ENCODE measurements at places on chromosomes 16 and 17. TPM values are rescaled to one million over a fixed set of nuclear protein-coding genes. Genes with fewer than 3 reads are reported as not detected.

DNA sequence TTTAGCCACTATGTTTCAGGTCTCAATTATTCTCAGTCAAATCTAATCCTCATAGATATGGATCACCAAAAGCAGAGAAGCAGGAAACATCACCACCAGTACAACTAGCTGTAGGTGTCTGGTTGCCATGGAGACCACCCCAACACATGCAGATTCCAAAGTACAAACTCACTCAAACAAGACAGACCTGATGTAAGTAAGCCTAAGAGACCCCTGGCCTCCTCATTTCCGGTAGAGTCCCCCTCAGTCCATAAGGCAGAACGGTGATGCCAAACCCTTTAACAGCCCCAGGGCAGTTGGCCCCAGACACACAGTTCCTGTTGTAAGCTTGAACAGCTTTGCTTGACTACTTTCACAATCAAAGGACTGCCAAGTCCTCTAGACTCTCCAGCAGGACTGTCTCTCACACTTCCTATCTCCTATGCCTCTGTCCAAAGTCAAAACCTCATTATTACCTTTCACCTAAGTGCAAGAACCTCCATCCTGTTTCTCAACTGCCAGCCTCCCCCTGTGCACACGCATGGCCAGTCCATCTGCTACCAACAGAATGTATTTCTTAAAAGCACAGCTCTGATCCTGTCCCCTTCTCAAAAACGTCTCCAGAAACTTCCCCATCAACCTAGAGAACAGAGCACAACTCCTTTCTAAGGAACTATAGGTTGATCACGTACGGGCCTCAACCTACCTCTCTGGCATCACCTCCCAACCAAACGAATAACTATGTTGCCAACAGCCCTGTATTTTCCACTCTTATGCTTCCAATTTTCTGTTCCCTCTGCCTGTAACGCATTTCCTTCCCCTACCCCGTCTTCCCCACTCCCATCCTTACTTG, 23.9 kb downstream of the SLC39A11 start:
- DNase-seq = peak; percentile 88

DNA sequence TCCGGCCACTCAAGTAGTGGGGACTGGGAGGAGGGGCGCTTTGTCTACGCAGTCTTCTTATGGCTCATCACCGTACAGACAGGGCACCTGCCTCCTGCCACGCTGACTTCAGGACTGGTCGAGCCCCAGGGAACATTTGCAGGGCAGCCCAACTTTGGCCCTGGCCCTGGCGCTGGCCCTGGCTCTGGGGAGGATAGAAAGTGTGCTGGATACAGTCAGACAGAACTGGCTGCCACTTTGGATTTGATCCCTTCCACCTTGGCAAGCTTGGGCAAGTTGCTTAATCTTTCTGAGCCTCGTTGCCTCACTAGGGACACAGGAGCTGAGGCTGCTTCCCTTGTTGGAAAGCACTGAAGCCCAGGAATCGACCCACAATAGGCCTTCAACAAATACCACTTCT, 13.6 kb downstream of the LGALS9 start:
- no peak for DNase-seq

DNA sequence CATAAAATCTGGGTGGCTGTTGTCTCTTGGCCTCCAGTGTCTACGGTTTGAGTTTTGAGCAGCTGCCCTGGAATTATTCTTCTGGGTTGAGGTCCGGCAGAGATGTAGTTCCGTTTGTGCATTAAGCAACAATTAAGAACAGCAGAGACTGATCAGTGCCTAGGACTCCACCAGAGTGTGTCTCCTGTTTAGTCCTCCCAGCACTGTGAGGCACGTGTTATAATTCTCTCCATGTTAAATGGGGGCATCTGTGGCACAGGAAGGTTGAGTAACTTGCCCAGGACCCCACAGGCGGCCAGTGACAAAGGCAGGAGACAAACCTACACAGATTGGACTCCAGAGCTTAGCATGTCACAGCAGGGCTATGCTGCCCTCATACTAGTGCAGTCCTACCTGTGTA, 225.1 kb downstream of the CBLN1 start:
- DNase-seq = no peak

DNA sequence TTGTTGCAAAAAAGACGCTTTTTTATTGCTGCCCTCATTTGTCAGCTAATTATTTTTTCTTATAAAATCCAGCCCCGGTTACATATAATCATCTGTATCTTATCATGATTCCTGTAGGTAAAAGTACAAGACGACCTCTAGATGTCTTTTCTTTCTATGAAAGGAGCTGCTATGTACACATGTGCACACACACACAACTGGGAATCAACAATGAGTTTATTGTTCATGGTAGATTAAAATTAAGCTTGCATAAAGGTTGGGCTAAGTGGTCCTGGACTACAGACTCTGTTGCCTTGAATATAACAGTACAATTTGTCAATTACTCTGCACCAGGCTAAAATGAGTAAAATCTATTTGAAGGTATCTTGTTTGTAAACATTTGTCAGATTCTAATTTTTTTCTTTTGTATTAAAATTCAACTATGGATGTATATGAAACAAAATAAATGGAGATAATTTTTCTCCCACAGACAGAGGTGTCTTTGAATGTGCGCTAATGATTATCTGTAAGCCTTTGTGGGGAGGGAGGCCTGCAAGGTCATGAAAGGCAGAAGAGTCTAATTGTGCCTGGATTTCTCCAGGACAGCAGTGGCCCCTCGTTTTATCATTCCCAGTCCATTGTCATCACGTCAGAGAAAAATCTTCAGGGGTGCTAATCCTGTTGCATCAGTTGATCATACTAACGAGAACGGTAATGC, 13.4 kb downstream of the C17orf58 start:
- DNase-seq = no peak

- peak; percentile 40 for DNase-seq
These were observed 13.7 kb downstream of the GLP2R start for GRCh38 chr17:9839433-9839832.

DNA sequence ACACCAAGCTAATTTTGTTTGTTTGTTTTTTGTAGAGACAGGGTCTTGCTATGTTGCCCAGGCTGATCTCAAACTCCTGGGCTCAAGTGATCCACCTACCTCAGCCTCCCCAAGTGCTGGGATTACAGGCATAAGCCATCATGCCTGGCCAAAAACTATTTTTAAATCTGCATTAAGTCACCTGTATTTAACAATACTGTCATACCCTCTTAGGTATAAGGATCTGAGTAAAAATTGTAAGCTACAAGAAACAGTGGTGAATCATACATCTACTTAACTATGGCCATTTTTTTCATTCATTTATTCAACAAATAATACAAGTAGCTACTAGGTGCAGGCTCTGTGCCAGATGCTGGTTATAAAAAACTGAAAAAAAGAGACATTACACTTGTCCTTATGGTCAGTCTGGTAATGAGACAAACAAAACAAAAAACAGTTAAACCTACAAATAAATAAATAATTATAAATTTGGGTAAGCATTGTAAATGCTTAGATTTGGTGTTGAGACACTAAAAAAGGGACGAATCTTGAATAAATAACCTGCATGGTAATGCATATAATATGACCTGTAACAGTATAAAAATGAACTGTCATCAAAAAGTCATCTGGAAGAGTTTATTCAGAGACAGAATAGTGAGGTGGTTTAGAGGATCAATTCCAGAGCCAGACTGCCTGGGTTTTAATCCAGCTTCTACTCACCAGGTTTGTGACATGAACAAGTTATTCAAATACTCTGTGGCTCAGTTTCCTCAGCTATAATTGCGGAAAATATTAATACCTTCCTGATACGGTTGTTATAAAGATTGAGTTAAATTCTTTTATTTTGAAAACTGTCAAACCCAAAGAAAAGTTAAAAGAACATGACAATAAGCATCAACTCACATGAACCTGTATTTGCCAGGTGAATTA, 26.8 kb downstream of the BRIP1 start:
- no peak for DNase-seq

- DNase-seq = no peak
These were observed 107.8 kb downstream of the XYLT1 start for GRCh38 chr16:17362946-17363345.

The CORO6 gene
- total RNA-seq = not detected

The SYNRG gene
- 3.4 TPM for total RNA-seq

The KRTAP4-5 gene
- not detected for total RNA-seq

The SLC7A6OS gene
- total RNA-seq = 6.6 TPM

The CHRNE gene
- total RNA-seq = 1.1 TPM
